ENCODE measurements at places on chromosomes 2 and 18. TPM values are rescaled to one million over a fixed set of nuclear protein-coding genes. Genes with fewer than 3 reads are reported as not detected.

The C1QL2 gene
- not detected for total RNA-seq

The CHRND gene
- not detected for total RNA-seq

The FBLN7 gene
- total RNA-seq = 0.60 TPM

The STEAP3 gene
- 7.1 TPM for total RNA-seq

DNA sequence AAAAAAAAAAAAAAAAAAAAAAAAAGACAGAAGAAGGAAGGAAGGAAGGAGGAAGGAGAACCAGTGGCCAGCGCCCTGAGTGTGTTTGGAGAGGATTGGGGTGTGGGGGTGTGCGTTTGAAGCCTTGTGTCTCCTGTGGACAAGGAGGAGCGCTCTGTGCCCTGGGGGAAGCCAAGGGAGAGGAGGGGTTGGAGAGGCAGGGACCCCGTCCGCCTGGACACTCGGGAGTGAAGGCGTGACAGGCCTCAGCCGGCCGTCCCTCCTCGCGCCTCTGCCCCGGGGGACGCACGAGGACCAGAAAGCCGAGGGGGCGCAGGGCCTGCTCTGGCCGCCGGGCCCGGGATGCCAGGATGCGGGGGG, 44.9 kb downstream of the SERTAD2 start:
- DNase-seq = peak; percentile 28

DNA sequence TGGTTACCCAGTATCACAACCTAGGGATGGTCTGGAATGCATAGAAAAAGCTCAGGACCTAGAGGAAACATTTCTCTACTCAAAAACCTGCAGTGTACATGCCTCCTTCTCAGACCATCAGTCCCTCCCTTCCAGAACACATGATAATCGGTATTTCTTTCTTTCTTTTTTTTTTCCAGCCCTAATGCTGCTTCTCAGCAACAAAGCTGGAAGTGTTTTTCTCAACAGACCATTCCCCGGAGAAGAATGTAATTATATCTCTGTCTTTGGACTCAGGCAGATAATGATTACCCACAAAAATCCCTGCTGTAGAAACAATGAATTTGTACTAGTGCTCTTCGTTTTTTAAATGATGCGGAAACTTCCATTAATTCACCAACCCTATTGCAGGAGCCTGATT, 44.1 kb upstream of the NDUFV2 start:
- no peak for DNase-seq
